Caudate nucleus (tissue), 63 donors: ENCODE measurements at places on chromosomes 5 and 9.

DNA sequence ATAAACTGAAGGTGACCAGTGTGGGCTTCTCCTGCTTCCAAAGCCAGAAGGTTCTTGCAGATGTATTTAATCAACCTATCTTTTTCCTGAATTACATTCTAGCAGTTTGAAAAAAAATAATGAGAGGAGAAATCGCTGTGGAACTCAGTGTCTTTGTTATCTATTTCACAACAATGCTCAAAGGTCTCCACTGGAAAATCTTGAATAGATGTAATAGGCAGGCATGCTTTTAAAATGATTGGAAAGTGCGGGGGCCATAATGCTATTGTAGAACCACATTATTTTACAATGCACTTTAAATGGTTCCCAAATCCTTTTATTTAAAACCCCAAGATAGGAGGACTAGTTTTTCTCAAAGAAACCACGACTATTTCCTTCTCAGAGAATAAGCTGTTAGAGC lies 23.3 kb downstream of the ENC1 start:
- DNase-seq = no peak

DNA sequence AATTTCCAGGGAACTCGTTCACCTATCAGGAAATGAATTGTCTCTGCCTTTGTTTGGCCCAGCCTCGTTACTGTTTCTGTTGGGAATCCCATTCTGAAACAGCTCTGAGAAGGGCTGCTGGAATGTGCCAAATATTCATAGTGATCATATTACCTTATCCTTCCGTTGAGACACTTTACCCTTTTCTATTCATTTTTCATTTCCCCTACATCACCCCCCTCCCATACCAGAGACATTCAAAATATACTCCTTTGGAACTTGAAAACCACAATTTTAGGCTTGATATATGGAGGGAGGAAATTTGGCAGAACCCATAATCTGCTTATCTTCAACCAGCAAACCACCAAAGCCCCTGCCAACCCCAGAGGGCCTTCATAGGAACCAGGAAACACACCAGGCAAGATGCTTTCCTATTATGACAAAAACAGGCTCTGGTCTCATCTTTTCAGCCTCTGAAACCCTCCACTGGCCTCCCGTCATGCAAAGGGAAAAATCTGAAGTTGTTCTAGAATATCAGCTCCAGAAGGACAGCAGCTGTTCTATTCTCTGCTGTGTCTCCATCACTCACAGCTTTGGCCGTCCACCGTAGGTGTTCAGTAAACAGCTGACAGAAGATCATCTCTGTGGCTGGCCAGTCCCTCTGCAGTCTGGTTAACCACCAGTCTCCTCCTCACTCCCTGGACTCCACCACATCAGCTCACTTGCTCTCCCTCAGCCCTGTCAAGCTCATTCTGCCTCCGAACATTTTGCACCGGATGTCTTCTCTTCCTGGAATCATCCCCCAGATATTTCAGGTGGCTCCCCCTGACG lies 217.2 kb upstream of the WWC1 start:
- DNase-seq = no peak

- no peak for DNase-seq
These were observed 82.3 kb downstream of the MACIR start for GRCh38 chr5:103340717-103341388.

- DNase-seq = no peak
These were observed 941 bp downstream of the EXD3 start for GRCh38 chr9:137421838-137422603.

DNA sequence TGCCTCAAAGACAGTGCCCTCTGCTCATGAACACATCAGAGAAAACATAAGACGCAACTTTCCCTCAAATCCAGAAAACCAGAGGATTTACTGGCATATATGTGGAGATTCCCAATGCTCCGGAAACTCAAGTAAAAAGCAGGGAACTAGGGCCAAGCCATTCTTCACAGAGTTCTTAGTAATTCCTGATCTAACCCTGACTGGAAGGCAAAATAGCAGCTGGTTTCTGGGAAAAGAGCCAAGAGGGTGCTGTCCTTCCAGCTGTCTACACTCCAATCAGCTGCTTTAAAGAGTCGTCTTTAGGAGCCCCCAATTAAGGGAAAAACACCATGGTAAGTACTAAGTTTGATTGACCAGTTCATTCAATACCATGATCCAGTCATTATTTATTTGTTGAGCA lies 49.6 kb downstream of the GNA14 start:
- no peak for DNase-seq

DNA sequence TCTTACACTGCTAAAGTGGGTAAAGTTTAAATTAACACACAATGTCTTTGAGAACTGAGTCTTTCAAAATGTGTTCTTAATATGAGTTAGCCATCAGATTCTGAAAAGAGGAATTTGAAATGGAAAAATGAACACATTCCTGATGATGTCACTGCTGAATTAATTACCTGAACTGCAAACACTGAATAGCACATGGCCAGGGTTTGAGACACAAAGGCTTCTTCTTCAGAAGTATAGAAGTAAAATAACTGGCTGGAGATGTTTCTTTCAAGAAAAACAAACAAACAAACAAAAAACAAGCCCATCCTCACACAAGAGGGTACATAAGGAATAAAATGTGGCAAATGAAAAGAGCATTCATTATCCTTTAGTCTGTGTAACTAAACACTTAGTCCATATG lies 7.1 kb downstream of the GLIS3 start:
- no peak for DNase-seq

DNA sequence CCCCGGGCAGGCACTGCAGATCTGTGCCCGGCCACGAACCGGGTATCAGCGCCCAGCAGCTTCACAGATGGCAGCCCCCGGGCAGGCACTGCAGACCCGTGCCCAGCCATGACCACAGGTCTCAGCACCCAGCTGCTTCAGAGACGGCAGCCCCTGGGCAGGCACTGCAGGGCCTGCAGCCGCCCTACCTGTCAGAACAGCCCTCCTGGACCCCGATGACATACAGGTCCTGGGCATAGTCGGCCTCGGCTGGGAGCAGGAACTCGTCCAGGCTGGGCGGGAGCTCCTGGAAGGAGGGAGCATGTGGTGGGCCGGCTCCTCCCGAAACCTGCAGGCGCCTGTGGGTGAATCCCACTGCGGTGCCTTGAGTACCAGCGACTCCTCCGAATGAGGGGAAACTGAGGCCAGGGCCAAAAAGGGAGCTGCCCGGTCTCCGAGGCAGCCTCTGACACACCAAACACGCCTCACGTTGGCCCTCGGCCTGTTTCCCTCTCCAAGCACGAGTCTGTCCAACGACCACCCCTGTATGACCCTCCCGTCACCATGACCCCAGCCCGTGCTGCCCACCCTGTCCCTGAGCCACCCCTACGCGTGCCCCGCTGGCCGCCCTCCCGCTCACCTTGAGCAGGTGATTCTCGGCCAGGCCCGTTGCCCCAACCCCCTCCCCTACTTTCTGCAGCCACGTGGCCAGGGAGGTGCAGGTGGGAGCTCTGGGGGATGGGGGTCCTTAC lies 5.6 kb downstream of the INPP5E start:
- DNase-seq = no peak

DNA sequence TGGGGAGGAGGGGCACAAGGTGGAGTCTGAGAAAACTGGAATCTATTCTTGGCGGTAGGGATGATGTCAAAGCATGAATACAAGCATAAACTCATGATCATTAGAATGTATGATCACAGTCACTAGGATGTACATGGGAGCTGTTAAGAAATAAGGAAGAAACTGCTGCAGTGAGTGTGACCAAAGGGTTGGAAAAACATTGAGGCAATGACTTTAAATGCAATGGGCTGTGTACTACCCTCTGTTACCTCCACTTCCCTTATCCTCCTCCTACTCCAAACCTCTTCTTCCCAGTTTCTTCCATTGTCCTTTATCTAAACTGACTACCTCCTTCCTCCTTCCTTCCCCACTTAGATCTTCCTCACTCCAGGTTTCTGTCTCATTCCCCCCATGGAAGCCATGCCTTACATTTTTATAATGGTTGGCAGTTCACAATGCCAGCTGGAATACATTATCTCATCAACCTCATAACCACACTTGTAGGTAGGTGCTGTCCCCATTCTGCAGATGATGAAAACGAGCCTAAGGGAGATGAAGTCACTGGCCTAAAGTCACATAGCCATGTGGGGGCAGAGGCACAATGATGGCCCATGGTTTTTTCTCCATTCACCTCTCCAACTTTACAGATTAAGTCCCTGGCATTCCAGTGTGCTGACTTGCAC lies 21.9 kb upstream of the TNFSF15 start:
- no peak for DNase-seq

DNA sequence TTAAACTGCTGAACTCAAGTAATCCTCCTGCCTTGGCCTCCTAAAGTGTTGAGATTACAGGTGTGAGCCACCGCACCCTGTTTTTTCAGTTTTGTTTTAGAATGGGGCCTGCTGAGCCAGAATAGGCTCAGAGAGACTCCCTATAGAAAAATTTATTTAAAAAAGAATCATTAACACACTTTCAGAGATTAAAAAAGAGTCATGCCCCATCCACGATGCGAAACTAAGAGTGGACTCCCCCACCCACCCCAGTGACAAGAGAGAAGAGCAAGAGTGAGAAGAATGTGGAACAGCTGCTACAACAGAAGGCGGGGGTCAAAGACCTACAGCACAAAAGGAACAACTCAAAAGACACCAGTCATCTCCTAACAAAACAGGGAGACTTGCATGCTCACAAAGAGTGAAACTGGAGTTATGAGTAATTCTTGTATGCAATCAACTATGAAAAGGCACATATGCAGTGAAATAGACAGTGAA lies 47.2 kb downstream of the GLDC start:
- DNase-seq = no peak

- DNase-seq = no peak
These were observed 101.5 kb downstream of the SEMA5A start for GRCh38 chr5:9444346-9444745.

DNA sequence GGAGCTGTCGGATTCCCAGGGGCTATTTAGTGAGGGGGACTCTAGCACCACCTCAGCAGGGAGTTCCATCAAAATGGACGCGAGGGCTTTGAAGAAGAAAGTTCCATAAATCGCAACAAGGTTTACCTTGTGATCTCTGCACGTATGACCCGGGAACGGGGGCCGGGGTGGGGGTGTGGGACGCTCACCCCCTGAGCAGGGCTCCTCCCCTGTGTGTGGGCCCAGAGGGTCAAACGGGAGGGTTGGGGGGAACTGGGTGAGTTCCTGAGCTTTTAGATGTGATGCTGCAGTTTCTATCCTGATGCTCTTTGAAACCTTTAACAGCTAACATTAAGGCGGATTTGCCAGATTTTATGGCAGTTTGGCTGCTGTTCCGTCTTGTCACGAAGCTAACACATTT lies 18.9 kb upstream of the LRRC14B start:
- no peak for DNase-seq

DNA sequence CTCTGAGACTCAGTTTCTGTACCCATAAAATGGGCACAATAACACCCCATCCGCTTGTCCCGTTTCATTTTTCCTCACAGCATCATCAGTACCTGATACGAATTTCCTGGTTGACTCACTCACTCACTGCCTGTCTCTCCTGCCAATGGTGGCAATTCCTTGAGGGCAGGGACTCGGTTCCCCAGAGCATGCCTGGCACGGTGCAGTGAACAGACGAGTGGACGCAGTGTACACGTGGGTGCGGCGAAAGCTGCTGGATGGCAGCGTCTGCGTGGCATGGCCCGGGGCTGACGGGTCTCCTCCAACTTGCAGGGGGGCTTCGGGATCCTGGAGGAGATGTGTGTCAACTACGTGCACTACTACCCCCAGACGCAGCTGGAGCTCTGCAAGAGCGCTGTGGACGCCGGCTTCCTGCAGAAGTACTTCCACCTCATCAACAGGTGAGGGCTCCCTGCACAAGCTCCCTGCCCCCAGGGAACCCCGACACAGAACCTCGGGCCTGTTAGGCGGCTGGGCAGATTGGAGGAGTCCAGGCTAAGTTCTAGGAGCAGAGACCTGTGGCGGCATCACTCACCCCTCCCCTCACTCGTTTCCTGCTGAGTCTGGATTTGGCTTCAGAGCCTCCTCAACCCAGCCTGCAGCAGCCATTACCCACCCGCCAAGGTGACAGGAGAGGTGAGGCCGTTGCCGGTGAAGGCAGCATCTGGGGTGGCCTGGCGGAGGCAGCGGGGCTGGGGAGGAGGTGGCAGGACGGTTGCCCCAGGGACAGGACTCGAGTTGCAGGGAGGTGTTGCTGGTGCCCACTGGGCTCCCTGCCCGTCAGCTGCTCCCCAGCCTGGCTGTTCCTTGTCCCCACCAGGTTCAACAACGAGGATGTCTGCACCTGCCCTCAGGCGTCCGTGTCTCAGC lies 20.3 kb downstream of the DBH start:
- no peak for DNase-seq

- no peak for DNase-seq
These were observed 414.4 kb downstream of the PDE4D start for GRCh38 chr5:59479086-59479485.

DNA sequence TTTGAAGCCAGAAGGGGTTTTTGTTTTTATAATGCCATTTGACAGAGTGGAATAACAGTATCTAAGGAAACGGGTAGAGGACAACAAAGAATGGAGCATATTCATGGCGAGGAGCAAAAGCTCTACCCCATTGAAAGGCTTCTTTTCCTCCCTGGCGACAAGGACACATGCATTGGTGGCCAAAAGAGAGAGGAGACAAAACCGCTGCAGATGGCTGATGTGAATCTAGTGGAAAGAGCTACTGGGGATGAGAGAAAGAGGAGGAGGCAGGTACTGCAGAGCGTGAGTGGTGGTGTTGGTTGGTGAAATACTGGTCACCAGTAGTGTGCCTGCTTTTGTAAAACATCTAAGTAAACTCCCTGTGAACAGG lies 491 bp downstream of the APC start:
- no peak for DNase-seq

GRCh38 chr5:142411103-142411502 lies 86.3 kb upstream of the SPRY4 start:
- no peak for DNase-seq

DNA sequence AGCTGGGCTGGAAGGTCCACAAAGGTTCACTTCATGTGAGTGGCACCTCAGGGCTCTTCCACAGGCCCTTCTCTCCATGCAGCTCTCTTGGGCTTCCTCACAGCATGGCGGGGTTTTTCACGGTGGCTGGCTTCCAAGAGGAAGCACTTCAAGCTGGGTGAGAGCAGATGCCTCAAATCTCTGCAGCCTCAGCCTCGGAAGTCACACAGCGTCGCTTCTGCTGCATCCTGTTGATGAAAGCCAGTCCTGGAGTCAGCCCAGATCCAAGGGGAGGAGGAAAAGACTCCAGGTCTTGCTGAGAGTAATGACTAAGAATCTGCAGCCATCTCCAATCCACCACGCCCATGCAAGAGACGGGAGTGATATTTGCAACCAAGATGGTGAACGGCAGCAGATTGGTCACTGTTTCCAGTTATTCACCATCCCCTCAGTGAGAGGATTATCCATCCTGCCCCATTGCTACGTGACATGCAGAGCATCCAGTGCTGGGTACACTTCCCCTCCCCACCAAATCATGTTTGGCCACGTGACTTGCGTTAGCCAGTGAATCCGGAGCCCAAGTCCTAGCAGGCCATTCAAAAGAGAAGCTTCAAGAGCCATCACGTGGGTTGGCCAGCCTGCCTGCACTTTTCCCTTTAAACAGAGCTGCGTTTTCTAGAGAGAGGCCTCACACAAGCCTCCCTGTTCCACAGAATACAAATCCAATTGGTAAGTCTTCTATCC lies 173.9 kb downstream of the C9orf50 start:
- DNase-seq = peak; percentile 77
